ENCODE measurements at places on chromosomes 7 and 10.
A peak's percentile ranks its signal among the peaks of the same experiment; 100 is the strongest.

DNA sequence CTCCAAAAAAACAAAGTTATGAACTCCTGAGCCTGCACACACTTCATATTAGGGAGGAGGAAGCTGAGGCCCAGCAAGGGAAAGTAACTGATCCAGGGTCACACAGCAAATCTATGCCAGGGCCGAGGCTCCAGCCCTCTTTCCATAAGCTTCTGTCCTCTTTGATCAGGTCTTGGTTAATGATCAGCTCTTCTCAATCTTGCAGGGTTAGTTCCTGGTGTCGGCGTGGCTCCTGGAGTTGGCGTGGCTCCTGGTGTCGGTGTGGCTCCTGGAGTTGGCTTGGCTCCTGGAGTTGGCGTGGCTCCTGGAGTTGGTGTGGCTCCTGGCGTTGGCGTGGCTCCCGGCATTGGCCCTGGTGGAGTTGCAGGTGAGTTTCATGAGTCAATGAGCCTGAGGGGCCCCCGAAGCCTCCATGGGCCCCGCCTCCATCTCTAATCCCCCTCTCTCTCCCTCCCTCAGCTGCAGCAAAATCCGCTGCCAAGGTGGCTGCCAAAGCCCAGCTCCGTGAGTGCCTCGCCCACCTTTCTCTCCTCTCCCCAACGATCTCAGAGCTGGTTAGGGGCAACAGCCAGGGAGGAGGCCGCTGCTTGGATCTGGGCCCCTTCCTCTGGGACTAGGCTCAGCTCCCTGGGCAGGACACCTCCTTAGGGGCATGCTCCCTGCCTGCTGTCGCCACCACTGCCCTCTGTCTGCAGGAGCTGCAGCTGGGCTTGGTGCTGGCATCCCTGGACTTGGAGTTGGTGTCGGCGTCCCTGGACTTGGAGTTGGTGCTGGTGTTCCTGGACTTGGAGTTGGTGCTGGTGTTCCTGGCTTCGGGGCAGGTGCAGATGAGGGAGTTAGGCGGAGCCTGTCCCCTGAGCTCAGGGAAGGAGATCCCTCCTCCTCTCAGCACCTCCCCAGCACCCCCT is 23.7 kb upstream of the LIMK1 start:
- DNase-seq, result no peak

DNA sequence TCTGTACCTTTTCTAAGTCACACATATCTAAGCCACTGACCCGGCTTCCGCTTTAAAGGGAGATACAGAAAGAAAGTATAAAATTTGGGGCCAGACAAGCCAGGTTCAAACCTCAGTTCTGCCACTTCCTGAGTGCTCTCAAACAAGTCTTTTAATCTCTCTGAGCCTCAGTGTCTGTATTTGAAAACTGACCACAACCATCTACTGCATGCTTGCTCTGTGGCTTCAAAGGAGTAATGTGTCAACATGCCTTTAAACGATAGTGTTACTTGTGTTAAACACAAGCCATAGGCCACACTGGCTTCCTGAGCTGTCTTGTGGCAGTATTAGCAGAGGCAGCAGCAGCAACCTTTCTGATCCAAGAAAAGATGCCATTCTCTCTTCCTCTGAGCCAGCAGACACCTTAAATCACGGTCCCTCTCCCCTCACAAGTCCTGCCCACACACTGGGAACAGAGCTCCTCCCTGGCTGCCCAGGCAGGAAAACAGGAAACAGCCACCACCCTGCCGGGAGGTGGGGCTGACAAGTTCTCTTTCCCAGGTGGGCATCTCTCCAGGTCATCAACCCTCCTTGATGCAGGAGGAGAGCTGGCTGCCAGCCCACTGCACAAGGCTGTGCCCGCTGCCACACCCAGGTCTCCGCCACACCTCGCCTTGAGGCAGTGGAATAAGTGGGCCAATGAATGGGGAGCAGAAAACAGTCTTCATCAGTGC is 10.7 kb downstream of the HIP1 start:
- DNase-seq, result no peak

- DNase-seq, result no peak
These were observed 239.2 kb downstream of the PARD3 start for GRCh38 chr10:34575882-34576281.

GRCh38 chr10:125093199-125093973 is 67.0 kb downstream of the CTBP2 start:
- DNase-seq, result no peak

DNA sequence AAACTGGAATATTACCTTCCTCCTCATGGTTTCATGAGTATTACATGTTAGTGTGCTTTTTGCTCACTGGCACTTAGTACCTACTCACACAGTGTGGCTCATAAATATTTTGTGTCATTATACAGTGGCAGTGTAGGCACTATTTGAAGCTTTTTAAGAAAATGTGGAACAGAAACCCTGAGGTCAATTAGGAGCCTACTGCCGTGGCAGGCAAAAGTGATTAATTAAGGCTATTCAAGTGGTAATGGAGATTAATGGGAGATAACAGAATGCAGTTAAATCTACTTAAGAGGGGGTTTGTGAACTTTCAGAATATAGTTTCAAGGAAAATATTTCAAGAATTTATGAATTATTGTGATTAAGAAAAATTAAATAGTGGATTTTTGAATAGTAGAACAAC is 277.6 kb downstream of the HGF start:
- no peak for DNase-seq

GRCh38 chr10:82643601-82644000 is 768.6 kb downstream of the NRG3 start:
- no peak for DNase-seq

- DNase-seq, result no peak
These were observed 322.8 kb downstream of the LRMDA start for GRCh38 chr10:75754096-75754831.

DNA sequence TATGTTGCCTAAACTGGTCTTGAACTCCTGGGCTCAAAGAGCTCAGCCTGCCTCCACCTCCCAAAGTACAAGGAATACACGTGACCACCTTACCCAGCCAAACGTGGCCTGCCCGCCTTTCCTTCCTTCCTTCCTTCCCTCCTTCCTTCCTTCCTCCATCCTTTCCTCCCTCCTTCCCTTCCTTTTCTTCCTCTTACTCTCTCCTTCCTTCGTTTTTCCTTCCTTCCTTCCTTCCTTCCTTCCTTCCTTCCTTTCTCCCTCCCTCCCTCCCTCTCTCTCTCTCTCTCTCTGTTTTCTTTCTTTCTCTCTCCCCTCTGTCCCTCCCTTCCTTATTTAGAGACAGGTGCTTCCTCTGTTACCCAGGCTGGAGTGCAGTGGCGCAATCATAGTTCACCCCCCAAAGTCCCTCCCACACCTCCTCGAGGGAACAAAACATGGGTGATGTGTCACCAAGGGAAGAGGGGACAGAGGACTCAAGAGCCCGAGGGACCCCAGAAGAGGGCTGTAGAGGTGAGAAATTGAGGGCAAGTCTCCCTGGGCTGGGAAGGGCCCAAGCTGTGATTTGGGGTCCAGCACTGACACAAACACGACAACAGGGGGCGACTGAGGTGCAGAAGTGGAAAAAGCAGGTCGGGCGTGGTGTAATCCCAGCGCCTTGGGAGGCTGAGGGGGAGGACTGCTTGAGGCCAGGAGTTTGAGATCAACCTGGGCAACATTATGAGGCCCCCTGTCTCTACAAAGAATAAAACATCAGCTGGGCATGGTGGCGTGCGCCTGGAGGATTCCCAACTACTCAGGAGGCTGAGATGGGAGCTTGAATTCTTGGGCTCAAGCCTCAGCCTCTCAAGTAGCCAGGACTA is 28.1 kb downstream of the EPHB4 start:
- DNase-seq, result peak; percentile 81

GRCh38 chr7:28409716-28410627 is 2.3 kb upstream of the CREB5 start:
- DNase-seq, result no peak

GRCh38 chr7:104106108-104106905 is 101.5 kb downstream of the ORC5 start:
- no peak for DNase-seq

GRCh38 chr7:94289071-94289470 is 105.6 kb upstream of the COL1A2 start:
- DNase-seq, result no peak

DNA sequence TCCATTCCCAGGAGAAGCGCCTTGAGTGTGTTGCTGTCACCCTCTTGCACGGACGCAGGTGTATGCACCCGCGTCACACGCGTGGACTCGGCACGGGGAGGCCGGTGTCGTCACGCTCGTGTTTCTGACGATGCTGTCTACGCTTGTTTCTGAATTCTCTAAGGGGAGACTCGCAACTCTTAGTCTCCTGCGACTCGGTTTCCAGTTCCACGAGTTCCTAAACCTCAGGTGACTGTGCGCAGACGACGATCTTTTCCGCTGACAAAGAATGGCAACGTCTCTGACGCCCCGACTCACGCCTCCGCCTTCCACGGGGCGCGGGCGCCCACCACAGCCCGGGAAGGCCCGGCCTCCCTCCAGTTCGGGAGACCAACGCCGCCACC is 579 bp downstream of the IDI1 start:
- no peak for DNase-seq

DNA sequence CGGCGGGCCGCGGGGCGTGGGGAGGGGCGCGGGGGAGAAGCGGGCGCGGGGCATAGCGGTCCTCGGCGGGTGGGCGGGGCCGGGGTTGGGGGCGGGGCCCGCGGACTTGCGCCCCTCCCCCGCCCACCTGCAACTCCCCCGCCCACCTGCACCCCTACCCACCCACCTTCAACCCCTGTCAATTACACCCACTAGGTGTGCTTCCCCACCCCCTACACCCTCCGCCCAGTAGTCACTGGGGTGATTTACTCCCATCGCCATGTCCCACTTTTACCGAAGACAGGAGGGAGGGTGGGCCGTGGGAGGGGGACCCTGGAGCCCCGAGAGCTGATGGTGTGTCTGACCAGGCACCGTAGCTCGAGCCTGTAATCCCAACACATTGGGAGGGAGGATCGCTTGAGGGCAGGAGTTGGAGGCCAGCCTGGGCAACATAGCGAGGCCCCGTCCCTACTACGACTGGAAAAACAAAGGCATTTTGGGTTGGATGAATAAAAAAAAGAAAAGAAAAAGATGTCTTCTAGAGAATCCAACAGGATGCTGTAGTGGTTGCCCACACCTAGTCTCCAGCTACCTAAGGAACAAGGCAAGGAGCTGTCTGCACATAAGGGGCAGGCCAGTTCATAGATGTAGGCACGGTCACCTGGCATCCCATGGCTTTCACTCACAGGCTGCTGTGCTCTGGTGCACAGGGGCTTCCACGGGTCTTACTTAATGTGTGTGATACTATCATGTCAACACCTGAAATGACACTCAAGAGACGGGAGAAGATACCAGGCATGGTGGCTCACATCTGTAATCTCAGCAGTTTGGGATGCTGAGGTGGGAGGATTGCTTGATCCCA is 761 bp downstream of the KCTD7 start:
- no peak for DNase-seq

GRCh38 chr7:46468753-46469356 is 547.8 kb upstream of the IGFBP3 start:
- peak; percentile 43 for DNase-seq

DNA sequence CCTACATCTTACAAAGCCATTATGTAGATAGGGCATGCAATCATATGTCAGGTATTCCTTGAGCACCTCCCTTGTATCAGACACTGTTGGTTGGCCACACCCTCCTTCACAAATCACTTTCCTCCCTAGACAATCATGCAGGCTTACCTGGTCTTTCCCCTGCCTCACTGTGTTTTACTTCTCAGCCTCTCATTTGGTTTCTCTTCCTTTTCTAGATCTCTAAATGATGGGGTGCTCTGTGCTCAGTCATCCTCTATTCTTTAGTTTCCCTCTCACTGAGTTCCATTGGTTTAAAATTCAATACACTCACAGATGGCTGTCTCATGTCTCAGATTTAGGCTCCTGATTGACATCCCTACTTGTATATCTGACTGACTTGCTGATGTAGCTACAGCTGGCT is 31.4 kb downstream of the ANK3 start:
- no peak for DNase-seq

DNA sequence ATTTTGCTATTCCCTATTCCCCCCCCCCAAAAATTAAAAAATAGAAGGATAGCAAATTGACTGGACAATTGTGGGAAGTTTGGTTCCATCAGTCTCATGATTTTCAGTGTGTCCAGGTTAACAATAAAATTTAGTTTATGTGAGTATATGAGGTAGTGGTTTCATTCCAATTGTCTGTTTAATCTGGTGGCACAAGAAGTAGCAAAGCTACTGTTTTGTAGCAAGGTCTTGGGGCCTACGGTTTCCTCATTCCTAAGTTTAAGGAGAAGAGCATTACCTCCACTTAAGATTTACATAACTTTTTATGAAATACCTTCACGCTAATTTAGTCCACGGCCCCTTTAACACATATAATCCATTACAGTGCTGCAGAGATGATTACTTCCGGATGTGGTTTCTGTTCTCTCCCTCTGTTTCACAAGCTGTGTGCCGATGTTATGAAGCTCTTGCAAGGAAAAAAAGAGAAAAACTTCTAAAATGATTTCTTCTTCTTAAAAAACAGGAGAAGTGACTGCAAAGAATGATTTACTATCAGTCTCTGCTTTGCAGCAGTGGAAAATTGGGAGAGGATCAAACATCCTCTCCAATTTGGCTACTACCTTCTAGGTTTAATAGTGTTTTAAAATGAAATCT is 32.7 kb upstream of the NPVF start:
- DNase-seq, result peak; percentile 33

DNA sequence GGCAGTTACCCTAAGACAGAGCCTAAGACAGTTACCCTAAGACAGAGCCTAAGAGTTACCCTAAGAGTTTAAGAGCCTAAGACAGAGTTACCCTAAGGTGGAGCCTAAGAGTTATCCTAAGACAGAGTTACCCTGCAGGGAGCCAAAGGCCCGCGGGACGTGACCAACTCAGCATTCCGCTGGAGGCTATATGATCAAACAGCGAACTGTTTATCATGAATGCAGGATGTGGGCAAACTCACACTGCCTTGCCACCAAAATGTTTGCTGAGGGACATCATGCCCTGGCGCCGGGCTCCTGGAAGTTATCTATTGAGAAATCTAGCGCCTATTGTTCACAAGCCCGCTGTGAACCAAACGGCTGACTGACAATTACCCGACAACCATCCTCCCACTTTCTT is 49.9 kb downstream of the BLVRA start:
- no peak for DNase-seq

DNA sequence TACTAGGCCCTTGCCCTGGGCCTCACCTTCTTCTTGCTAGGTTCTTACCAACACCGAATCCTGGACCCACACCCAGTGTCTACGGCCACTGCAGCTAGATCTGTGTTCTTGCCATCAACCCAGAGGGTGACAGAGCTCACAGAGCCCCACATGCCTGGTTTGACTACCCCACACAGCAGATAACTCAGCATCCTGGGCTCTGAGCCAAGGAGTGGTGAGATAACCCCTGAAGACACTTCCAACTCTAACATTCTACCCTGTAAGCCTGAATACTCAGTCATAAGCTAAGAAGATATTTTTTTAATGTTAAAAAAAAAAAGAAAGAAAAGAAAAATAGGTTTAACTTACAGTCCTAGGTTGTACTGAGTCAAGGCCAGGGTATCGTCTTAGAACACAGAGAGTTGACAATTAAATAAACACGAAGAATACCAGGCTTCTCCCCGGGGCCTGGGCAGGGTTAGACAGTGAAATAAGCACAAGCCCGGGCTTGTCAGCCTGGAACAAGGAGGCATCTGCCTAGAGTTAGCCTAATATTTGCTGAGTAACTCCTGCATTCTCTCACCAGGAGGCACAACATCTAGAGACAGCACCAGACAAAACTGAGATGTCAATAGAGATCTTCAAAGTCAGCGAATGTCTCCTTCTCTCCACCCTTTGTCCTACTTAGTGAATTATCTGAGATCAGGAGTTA is 556.5 kb upstream of the LRRN3 start:
- peak; percentile 71 for DNase-seq

Measured in RPMI8226 (cell line).